Karpas-422 (cell line): ENCODE measurements at places on chromosomes 4 and X.

- H3K27me3 ChIP-seq, result no peaks in the 10 kb centered on the region
- H3K36me3 ChIP-seq, result no peaks in the 10 kb centered on the region
- no peaks in the 10 kb centered on the region for H3K4me1 ChIP-seq
- no peak overlapping the region for H3K4me3 ChIP-seq
- no peak for DNase-seq
- no peak overlapping the region for H3K27ac ChIP-seq
These were observed 146.1 kb downstream of the COL25A1 start for GRCh38 chr4:109156356-109156755.

DNA sequence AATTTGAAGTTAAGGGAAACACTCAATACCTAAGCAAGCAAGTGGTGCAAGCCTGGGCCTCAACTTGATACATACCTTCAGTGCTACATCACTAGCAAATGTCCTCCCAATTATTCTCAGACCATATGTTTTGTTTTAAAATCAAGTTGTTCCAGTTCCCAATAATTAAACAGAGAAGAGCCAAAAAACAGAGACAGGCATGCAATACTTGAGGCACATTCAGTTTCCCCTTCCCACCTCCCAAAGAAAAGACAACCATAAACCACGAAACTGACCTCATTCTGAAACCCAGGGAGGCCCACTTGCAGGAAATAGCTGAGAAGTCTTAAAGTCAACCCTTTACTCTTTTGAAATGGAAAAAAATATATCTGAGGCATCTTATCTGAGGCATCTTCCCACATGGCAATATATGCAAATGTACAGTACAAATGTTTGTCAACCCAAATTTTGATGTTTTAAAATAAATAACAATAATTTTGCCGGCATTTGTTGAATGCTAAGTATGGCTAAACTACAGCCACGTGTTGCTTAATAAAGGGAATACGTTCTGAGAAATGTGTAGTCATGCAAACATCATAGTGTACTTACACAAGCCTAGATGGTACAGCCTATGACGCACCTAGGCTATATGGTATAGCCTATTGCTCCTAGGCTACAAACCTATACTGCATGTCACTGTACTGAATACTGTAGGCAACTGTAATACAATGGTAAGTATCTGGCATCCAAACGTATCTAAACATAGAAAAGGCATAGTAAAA is 147.5 kb downstream of the TSPAN5 start:
- H3K4me3 ChIP-seq, result no peak overlapping the region
- no peaks in the 10 kb centered on the region; the same call in 1 of the 2 replicates for H3K27me3 ChIP-seq
- H3K36me3 ChIP-seq, result no peaks in the 10 kb centered on the region
- DNase-seq, result no peak

DNA sequence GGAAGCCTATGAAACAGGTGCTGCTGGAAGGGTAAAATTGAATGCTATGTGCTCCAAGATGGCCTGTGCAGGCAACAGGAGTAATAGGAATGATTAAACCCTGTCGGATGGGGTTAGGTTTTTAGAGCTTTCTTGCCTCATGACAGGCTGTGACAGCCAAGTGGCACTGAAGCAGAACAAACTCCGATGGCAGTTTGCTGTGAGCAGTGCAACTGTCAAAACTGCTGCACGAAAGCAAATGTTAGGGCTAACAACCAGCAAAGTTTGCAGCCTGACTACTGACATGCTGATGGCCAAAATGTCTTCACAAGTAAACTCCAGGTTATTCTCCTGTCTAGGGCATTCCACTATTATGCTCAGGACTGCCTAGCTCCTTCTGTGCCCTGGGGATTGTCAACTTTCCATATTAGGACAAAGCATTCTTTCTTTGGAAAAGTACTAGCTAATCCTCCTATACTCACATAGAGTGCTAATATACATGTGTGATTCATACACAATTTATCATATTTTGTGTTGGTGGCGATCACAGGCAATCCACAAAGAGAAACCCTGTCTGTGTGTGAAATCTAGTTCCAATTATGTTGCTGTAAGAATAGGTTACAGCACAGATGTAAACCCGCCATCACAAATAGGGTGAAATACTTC is 486.6 kb upstream of the TENM3 start:
- H3K27me3 ChIP-seq, result no peaks in the 10 kb centered on the region
- H3K4me3 ChIP-seq, result no peak overlapping the region
- H3K4me1 ChIP-seq, result no peaks in the 10 kb centered on the region
- no peak for DNase-seq

- H3K4me1 ChIP-seq, result no peaks in the 10 kb centered on the region
- no peak overlapping the region for H3K27ac ChIP-seq
- no peaks in the 10 kb centered on the region for H3K36me3 ChIP-seq
- no peaks in the 10 kb centered on the region for H3K27me3 ChIP-seq
These were observed 679.1 kb downstream of the TRIML1 start for GRCh38 chr4:188818300-188818699.

GRCh38 chr4:4595252-4595651 is 53.4 kb upstream of the STX18 start:
- H3K27me3 ChIP-seq, result no peaks in the 10 kb centered on the region
- 0 out of 2 replicates have a peak, but pooled peaks cover 4% of the 10 kb centered on the region for H3K4me1 ChIP-seq
- no peak overlapping the region for H3K27ac ChIP-seq
- peak; percentile 55 for DNase-seq
- no peak overlapping the region for H3K4me3 ChIP-seq

DNA sequence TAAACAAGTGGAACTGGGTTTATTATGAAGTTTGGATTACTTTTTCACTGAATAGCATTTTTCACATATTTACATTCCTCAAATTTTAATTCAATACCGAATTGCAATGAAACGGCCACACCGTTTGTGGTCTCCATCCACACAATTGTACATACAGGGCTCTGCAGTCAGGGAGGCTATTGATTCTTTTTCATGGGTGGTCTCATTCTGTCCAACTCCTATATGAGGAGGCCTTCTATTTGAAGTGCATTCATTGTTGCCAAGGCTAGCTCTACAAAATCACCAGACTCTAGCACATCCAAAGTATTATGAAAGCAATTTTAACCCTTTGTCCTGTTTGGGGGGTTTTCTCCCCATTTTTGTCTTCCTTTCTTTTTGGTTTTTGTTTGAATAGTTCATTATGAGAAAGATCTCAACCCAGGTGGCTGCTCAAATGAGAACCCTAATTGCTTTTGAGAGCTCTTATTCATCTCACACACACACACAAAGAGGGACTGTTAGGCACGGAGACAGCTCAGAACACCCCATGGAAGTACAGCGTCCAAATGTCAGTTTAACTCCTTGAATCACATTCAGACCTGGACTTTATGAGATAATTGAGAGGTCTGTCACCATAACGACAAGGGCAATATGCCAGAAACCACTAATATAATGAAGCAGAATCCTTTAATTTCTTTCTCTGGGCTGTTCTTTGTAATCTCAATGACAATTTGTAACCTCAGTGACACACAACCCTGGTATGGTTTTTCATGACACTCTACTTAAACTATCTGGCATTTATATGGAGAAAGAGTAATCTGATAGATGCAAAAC is 79.4 kb downstream of the NLGN4X start:
- peaks cover 75% of the 10 kb centered on the region for H3K36me3 ChIP-seq
- DNase-seq, result no peak
- peaks cover 49% of the 10 kb centered on the region for H3K4me1 ChIP-seq
- no peak overlapping the region for H3K4me3 ChIP-seq
- no peaks in the 10 kb centered on the region for H3K27me3 ChIP-seq
- peak overlapping the region; percentile 19; the same call in 1 of the 2 replicates for H3K27ac ChIP-seq

GRCh38 chrX:34917146-34917545 is 25.4 kb upstream of the FAM47B start:
- no peak overlapping the region for H3K4me3 ChIP-seq
- no peaks in the 10 kb centered on the region for H3K36me3 ChIP-seq
- H3K27me3 ChIP-seq, result no peaks in the 10 kb centered on the region
- DNase-seq, result no peak

DNA sequence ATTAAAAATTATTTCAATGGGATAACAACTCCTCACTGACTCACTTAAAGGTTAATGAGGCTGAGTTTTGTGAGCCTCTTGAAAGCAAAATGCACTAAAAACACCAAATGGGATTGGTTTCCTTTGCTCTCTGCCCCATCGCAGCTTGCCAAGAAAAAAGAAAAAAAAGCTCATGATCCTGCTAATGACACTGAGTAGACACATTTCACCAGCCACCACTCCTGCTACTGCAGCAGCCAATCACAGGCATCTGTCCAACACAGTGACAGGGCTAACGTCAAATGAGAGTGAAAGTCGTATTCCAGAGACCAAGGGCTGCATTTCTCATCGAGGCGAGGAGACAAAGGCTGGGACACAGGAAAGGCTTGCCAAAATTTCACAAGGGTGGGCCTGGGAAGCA is 5.2 kb downstream of the APBB2 start:
- no peak overlapping the region for H3K27ac ChIP-seq
- no peak overlapping the region for H3K4me3 ChIP-seq
- H3K4me1 ChIP-seq, result 0 out of 2 replicates have a peak, but pooled peaks cover 2% of the 10 kb centered on the region

DNA sequence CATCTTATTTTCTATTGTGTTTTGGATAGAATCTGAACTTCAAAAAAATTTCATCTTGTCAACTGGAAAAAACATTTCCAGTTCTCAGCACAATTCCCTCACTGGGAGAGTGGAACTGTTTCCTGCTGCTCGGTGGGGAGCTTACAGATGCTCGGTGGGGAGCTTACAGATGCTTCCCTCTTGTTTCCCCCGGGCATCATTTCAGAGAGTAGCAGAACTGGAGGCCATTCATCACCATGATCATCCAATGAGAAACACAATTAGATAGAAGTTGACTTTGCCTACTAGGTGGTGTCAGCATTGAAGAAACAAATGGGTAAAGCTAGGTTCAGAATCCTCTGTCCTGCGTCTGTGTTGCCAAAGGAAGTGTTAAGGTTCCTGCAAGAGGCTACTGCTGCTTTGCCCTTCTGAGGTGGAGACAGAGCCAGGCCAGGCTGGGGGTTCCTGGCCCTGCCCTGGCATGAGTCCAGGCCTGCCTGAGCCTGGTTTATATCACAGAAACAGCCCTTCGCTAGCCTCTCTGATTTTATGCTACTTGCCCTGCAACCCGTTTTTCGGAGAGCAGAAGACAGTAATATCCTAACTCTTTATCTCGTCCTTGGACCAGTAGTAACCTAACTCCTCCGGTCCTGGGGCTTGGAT is 70.6 kb downstream of the TAPT1 start:
- no peaks in the 10 kb centered on the region for H3K27me3 ChIP-seq
- no peaks in the 10 kb centered on the region for H3K36me3 ChIP-seq
- DNase-seq, result no peak

DNA sequence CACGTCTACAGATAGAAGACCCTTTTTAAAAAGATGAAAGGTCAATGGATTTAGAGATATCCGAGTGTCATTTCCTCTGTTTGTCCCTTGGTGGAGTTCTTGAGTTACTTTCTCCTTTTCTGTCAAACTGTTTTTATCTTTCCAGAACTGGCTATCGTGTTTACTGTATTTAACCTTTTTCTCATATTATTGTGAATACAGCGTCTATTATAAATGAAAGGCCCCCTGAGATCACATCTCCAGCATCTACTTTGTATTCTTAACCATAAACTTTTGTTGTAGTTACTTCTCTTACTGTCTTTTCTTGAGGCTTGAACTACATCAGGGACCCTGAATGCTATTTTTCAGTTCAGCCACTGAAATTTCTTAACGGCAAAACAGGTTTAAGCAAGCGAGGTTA is 4.0 kb upstream of the PCDH7 start:
- H3K4me1 ChIP-seq, result no peaks in the 10 kb centered on the region
- H3K27me3 ChIP-seq, result no peaks in the 10 kb centered on the region
- H3K36me3 ChIP-seq, result no peaks in the 10 kb centered on the region
- no peak overlapping the region for H3K4me3 ChIP-seq

DNA sequence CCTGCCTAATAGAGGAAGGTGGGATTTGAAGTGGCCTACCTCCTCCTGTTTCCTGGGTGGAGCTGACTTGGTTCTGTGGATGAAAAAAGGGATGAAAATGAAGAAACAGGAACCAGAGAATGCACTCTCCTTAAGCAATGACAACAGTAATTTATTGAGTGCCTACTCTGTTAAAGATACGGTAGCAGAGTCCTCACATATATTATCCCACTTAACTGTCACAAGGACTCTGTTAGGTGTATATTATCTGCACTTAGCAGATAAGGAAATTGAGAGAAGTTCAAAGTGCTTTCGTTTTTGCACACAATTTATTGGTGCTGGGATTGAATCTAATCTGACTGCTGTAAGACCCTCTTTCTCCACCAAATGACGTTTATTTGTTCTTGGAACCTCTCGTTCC is 301.2 kb downstream of the PACRGL start:
- no peaks in the 10 kb centered on the region for H3K27me3 ChIP-seq
- no peaks in the 10 kb centered on the region for H3K4me1 ChIP-seq
- no peak overlapping the region for H3K4me3 ChIP-seq

DNA sequence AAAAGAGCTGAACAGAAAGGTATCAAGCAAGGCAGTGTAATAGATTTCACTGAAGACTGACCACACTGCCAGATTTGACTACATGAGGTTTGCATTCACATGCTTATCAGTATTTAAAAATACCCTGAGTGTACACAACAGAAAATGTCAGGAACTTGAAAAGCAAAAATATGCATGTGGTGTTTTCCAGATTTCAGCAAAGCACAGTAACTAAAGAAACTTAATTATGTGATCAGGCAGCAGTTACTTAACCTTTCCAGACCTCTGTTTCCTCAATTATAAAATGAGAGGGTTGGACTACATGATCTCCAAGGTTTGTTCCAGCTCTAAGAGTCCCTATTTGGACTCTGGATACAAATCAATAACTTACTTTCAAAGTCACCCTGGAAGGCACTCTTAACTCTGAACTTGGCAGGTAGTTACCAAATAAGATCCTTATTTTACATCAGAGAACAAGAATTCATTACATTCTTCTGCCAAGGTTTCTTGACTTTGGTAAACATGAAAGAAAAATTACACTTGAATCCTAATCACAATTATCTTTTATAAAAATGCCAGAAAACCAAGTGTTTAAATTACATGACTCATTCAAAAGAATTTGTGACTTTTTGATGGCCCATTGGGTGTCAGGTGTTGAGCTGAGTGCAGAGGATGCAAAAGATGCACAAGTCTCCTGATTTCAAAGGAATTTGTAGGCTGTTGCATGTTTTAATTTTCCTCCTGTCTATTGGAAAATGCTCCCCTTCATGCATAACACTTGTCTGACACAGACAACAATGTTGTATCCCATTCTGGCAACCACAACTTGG is 241.6 kb downstream of the MGST2 start:
- no peak for DNase-seq
- no peaks in the 10 kb centered on the region for H3K27me3 ChIP-seq

DNA sequence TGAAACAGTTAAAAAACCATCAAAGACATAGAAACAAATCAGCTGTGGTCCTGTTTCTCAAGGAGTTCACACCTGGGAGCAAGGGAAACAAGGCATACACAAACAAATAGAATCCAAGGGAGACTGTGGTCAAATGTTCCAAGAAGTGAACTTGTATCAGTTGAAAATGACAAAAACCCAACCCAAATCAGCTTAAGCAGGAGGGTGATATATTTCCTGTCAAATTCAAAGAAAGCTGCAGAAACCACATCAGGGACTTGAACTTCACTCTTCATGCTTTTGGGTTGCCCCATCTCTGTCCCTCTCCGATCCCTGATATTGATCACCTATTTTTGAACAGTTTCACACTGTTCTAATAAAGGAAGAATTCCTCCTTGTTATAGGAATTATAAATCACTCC is 148.6 kb upstream of the FMR1 start:
- DNase-seq, result no peak
- no peaks in the 10 kb centered on the region for H3K4me1 ChIP-seq
- no peak overlapping the region for H3K27ac ChIP-seq
- H3K4me3 ChIP-seq, result no peak overlapping the region
- H3K36me3 ChIP-seq, result no peaks in the 10 kb centered on the region

- no peak for DNase-seq
- no peaks in the 10 kb centered on the region for H3K4me1 ChIP-seq
- H3K27me3 ChIP-seq, result no peaks in the 10 kb centered on the region
- H3K36me3 ChIP-seq, result no peaks in the 10 kb centered on the region
- no peak overlapping the region for H3K4me3 ChIP-seq
- H3K27ac ChIP-seq, result no peak overlapping the region
These were observed 58.6 kb upstream of the PRSS48 start for GRCh38 chr4:151218343-151218742.

GRCh38 chr4:150768497-150768896 is 186.5 kb downstream of the MAB21L2 start:
- H3K27ac ChIP-seq, result no peak overlapping the region
- H3K4me3 ChIP-seq, result no peak overlapping the region
- no peaks in the 10 kb centered on the region for H3K4me1 ChIP-seq
